ENCODE measurements at places on chromosomes 2 and 18. TPM values are rescaled to one million over a fixed set of nuclear protein-coding genes. Genes with fewer than 3 reads are reported as not detected.

The REG3G gene
- total RNA-seq: not detected

- DNase-seq: no peak
Observed at GRCh38 chr2:190856985-190857384, 23.6 kb upstream of the GLS start.

- DNase-seq: no peak
Observed at GRCh38 chr18:57429167-57430078, 5.8 kb upstream of the ONECUT2 start.

The NEMP2 gene
- 19.1 TPM for total RNA-seq

The STK25 gene
- total RNA-seq: 101 TPM

The SLC4A3 gene
- 6.2 TPM for total RNA-seq

- no peak for DNase-seq
Observed at GRCh38 chr2:23769364-23769763, 157.6 kb downstream of the ATAD2B start.

DNA sequence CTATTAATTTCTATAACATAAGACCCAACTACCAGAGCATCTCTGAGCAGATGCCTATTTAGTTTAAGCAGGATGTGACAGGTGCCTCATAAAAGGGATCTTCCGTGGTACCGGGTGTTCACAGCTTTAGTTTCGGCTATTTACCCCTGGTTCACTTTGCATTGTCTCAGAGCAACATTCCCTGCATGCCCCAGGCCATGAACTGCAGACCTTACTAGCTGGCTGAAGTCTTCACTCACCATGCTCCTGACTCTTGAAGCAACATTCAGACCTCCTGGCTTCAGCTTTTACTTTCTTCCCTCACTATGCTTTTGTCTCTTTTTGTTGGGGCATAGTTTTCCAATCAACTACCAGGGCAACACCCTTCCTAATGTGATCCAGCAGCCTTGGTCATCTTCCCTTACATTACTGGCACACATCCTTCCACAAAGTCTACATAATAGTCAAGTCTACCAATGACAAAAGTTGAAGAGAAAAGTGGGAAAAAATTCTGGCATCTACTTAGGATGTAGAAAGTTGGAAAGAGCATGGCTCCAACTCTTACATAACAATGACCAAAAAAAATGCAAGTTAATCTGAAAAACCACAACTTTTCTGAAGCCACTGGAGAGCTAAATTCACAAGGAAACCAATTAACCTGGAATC lies 99.2 kb downstream of the SESTD1 start:
- no peak for DNase-seq

The CRYBA2 gene
- 0.59 TPM for total RNA-seq

Measured in Caco-2 (cell line).